T-helper 17 cell (primary cell): ENCODE measurements at places on chromosomes 3 and 15.

DNA sequence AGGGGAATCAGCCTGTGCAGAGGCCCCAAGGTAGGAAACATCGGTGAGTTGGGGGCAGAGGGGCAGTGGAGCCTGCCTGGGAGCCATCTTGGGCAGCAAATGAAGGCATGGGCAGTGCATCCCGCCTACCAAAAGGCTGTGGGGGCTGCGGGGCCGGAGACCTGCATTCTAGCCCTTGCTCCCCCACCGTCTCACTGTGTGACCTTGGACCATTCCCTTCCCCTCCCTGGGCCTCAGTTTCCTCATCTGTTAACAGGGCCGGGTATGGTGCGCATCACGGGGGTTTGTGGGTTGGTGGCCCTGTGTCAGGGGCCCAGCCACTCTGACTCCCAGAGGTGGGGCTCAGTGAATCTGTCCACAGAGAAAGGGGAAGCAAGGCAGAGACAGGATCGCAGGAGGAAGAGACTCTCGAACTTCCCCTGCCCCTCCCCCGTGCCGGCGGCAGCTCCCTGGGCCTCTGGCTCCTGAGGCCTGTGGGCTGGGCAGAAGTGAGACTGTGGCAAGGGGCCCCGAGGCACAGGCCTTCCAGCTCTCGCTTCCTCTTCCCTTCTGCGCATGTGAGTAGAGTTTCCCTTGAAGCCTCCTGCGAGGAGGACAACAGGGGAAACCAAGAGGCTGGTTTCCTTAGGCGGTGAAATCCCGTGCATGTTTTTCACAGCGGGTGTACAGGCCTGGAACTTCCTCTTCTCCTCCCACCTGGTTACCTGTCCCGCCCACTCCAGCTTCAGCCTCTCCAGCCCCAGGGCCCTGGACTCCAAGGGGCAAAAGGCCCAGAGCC, 42.9 kb downstream of the IDH2 start:
- peak; percentile 35 for DNase-seq

GRCh38 chr3:73206030-73206429, 144.6 kb downstream of the EBLN2 start:
- DNase-seq, result no peak

DNA sequence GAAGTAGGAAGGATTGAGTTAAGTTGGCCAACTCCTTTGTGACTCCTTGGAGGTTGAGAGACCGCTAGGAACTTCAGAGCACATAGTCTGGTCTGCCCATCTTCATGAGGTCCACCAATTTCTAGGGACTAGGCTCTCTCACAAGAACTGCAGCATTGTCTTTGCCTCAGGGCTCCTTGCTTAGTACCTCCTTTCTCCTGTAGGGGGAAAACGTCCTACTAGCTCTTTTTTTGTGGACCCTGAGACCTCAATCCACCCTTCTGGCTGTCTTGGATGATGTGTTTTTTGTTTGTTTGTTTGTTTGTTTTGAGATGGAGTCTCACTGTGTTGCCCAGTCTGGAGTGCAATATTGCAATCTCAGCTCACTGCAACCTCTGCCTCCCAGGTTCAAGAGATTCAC, 21.6 kb downstream of the REC114 start:
- DNase-seq, result no peak

GRCh38 chr3:155049959-155050358, 30.2 kb upstream of the MME start:
- no peak for DNase-seq

DNA sequence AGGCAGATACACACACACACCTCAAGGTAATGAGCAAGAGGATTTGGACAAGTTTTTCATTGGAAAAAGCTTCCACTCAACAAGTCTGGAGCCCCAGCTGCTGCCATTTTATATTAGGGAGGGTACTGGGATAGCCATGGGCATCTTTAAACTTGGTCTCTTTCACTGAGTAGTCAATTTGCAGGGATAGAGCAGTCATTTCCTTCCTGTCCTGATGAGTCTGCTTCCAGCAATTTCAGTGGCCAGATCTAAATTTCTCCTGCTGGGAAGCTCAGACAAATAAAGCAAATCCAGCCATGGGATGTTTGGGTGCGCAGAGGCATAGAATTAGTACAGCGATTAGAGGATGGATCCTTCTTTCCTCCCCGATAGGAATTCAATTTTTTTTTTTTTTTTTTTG, 874 bp upstream of the ERC2 start:
- DNase-seq, result no peak

DNA sequence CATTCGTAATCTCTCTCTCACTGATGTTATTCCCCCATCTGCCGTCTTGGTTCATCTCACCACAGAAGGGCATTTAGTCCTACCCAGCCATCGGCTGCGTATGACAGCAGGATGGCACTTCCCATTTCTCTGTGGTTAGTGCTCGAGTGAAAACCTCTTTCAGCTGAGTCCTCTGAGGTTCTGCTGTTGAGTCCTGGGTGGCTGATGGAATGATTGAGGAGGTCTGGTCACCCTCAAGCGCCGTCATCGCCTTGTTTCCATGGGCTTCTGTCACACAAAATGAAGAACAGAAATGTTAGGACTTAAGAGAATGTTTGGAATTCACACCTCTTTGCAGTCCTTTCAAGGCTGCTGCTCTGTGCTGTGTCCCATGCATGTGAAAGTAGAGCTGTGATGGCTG, 9.4 kb upstream of the SACM1L start:
- DNase-seq, result no peak

- no peak for DNase-seq
These were observed 235.8 kb upstream of the TMCO5A start for GRCh38 chr15:37698679-37699078.

- DNase-seq, result no peak
These were observed 36.5 kb downstream of the ANAPC13 start for GRCh38 chr3:134449277-134449676.

GRCh38 chr3:71101014-71101413, 482.5 kb downstream of the FOXP1 start:
- no peak for DNase-seq

- DNase-seq, result no peak
These were observed 142.7 kb upstream of the DPPA4 start for GRCh38 chr3:109480014-109480413.

DNA sequence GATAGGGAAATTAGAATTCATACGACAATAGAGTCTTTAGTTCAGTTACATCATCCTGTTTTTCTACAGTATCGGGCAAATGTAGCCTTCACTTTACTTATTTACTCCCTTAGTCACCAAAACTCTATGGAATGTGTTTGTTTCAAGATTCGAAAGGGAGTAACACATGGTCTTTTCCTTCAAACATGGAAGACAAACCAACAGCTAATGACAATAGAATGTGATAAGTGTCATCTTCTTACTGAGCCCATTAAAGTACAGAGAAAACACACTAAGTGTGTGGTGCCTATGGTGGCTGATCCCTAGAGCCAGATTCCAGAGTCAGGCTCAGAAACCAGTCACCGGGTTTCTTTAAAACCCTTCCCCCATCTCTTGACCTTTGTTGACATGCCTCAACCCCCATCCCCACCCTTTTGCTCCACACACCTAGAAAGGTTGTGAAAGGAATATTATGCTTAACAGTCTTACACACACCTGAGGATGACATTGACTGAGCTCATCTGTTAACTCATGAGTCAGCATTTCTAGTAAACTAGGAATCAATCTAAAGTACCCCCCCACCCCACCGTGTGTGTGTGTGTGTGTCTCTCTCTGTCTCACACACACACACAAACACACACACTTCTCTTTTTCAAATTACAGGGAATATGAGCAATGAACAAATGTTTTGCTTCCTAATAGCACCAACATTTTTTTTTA, 549.6 kb upstream of the CCDC54 start:
- DNase-seq, result no peak

DNA sequence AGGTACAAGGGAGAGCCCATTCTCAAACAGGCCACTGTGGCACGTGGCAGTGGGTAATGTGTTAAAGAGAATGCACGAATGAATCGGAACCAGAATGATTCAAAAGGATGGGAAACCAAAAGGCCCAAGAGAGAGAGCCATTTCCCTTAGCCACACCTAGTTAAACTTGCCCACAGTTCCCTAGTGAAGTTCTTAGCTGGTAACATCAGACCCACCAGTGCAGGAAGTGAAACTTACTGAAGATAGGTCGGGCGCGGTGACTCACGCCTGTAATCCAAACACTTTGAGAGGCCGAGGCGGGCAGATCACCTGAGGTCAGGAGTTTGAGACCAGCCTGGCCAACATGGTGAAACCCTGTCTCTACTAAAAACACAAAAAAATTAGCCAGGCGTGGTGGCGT, 97.1 kb downstream of the MEX3B start:
- DNase-seq, result no peak

- no peak for DNase-seq
These were observed 5.9 kb downstream of the XPC start for GRCh38 chr3:14172496-14172895.

GRCh38 chr15:74138642-74139041, 8.3 kb downstream of the ISLR2 start:
- DNase-seq, result no peak

DNA sequence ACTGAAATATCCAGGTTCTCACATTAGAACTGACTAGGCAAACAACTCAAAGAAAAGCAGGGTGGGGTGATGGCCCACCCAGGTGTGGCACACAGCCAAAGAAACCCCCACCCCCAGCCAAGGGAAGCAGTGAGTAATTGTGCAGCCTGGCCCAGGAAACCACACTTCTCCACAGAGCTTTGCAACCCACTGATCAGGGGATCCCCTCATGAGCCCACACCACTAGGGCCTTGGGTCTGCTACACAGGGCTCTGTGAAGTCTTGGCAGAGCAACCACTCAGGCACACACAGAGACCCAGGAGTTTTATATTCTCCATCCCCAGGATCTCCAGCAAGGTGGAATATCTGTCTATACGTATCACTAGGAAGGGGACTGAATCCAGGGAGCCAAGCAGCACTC, 22.2 kb upstream of the TRIM42 start:
- no peak for DNase-seq

GRCh38 chr3:126530171-126531050, 6.5 kb downstream of the CHST13 start:
- no peak for DNase-seq

DNA sequence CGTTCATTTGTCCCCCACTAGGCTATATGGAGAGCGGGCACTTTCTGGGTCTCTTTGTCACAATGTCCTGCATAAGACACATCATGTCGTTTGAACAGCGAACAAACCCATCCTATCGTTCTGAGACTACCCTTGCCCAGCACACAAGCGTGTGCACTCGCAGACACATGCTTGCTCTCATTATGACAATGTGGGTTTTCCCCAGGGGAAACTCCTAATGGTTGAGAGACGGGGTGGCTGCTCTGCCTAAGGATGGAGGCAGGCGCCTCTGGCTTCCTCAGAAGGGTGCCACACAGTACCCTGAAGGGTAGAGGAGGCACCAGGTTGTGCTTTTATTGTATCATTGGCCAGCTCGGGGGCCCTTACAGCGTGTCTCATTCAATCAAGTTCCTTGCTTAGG, 51.0 kb upstream of the MYZAP start:
- DNase-seq, result no peak

- DNase-seq, result peak; percentile 65
These were observed 35.4 kb downstream of the EHD4 start for GRCh38 chr15:41936649-41937567.

GRCh38 chr3:176789947-176790346, 407.3 kb downstream of the TBL1XR1 start:
- no peak for DNase-seq

DNA sequence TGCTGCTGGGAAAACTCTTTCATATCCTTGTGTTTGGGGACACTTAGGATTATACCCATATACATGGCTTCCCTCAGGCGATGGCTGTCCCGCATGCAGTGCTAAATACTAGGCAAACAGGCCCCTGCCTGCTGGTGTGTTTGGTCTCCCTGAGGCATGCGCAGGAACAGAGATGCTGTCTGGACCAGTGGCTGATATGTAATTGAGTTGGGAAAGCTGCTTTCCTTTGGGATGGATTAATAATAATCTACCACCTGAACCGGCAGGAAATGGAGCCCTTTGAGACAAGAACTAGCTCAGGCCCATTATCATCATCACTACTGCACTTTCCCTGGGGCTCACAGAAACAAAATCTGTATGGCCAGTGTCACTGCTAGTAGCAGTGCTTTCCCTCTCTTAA, 18.0 kb downstream of the ZDHHC3 start:
- no peak for DNase-seq

GRCh38 chr3:71843071-71843470, 58.1 kb upstream of the PROK2 start:
- DNase-seq, result no peak

DNA sequence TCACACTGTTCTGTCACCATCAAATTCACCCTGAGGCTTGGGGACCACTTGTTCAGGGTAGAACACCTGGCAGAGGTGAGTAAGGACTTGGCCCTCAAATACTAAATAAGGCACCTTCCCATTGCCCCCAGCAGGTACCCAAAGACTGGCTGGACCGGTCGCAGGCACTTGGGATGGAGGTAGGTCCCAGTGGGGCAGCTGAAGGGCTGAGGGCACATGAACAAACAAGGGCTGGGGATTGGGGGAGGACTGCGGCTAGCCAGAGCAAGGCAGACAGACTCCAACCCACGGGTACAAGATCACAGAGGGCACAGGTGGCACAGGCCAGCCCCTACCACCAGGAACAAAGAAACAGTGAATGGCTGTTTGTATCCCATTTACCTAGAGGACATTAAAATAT, 1.9 kb downstream of the MRPS25 start:
- DNase-seq, result no peak

GRCh38 chr15:71154607-71155200, 39.4 kb downstream of the THSD4 start:
- DNase-seq, result no peak

GRCh38 chr3:160259589-160259988, 34.4 kb downstream of the C3orf80 start:
- DNase-seq, result no peak

DNA sequence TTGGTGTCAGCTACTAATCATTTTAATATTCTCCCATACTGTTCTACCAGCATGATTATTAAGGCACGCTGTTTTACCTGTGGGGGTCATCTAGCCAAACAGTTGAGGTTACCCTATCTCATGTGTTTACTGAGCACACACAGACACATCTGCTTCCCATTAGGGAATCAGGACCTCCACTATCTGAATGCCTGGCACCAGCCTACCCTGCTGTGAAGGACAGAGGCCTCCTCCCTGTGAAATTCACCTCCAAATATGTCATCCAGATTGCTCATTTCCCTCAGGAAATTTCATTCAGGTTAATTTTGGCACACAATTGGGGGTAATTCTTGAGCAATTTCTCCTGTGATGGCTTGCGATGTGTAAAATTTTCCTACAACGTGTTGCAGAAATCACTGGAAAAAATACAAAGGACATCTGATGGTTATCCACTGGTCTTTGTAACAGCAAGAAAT, 155.6 kb upstream of the NR2E3 start:
- DNase-seq, result no peak

DNA sequence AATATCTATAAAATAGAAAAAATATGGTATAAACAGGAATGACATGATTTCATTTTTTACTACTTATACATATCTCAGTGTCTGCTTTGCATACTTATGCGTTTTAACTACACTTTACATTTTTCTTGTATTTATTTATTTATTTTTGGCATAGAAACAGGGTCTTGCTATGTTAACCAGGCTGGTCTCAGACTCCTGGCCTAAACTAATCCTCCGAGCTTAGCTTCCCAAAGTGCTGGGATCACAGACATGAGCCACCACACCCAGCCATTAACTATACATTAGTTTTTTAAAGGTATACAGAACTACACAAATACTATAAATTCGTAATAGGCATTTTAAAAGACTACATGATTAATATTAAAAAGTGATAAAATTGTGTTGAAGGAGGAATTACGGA, 9.1 kb downstream of the ADAM10 start:
- no peak for DNase-seq

GRCh38 chr3:109643590-109643989, 306.2 kb upstream of the DPPA4 start:
- no peak for DNase-seq

GRCh38 chr3:143343944-143344343, 224.4 kb downstream of the CHST2 start:
- DNase-seq, result no peak
